Left forelimb (tissue), 1 donor: ENCODE measurements at places on chromosomes 6 and 20.
A peak's percentile ranks its signal among the peaks of the same experiment; 100 is the strongest.

GRCh38 chr6:121965739-121966138 lies 433.7 kb upstream of the HSF2 start:
- DNase-seq = no peak

- DNase-seq = no peak
Measured at GRCh38 chr6:147065786-147066185, 138.4 kb upstream of the STXBP5 start.

- no peak for DNase-seq
Measured at GRCh38 chr6:39280247-39280731, 33.9 kb downstream of the KCNK17 start.

DNA sequence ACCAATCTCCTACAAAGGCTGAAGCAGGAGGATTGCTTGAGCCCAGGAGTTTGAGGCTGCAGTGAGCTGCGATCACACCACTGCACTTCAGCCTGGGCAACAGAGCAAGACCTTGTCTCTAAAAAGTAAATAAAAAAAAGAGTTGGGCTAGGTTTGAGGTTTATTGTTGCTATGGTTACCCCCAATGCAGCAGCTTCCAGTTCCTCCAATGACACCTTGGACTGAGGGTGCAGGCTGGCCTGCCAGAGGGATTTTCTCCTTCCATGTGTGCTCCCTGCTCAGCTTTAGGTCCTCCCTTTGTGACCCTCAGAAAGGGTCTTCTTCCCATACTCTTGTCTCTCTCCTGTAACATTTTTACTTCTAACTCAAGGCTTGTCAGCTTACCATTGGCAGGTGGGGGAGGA lies 10.6 kb upstream of the TBC1D20 start:
- no peak for DNase-seq

DNA sequence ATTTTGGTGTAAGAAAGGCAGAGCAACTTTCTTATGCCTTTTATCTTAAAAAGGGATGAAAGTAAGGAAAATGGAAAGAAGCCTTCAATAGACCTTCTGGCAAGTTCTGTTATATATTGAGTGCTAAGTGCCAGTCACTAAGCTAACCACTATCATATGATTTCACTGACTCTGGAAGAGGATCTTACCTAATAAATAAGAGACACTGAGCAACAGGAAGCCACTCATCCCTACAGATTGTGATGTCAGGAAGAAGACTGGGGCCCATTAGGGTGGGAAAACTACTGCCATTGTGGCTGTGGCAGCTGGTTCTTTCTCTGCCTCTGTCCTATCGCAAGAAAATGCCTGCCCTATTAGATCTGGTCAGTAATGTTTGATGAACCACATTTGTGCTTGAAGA lies 89.6 kb downstream of the AIG1 start:
- DNase-seq = no peak

- DNase-seq = no peak
Measured at GRCh38 chr6:150937132-150937906, 71.8 kb downstream of the MTHFD1L start.

DNA sequence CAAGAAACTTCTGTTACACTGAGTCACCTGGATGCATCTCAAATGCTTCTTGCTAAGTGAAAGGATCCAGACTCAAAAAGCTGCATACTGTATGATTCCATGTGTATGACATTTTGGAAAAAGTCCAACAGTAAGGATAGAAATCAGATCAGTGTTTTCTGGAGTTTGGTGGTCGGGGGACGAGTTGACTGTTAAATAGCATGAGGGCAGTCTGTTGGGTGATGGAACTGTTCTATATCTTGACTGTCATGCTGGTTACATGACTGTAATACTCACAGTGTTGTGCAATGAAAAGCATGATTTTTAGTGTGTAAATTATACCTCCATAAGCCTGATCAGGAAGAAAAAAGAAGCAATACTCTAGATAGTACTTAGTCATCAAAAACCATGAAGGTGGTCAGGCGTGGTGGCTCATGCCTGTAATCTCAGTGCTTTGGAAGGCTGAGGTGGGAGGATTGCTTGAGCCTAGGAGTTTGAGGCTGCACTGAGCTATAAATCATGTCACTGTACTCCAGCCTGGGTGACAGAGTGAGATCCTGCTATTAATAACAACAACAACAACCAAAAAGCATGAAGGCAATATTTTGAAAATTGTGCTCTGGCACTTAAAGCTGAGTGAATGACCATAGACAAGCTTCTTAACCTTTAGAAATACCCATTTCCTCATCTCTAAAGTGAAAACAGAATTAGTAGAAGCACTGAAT lies 30.5 kb upstream of the SASH1 start:
- no peak for DNase-seq

GRCh38 chr20:63626424-63627128 lies at the start of gene GMEB2:
Gene GMEB2, minus strand, starts transcription at chr20:63627101. Its CDS starts 7,704 bp downstream, at chr20:63619397.
- DNase-seq = peak; percentile 92

DNA sequence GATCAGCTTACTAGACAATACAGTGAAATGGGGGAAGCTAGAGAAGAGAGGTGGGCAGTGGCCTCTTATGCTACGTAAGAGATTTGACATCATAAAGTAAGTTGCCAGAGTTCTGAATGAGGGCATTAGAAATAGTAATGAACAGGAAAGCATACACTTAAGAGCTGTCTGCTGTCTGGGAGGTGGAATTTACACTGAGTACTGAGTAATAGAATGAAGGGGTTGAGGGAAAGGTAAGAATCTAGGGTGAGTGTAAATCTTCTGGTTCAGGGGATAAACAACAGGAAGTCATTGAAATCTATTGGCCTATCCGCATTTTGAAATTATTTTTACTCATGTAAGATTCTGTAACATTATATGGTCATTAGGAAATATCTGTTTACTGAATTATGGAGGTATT lies 35.8 kb downstream of the HLA-DMB start:
- DNase-seq = no peak

- no peak for DNase-seq
Measured at GRCh38 chr6:36455486-36456027, 12.8 kb downstream of the KCTD20 start.

- no peak for DNase-seq
Measured at GRCh38 chr20:51043811-51044210, 20.9 kb upstream of the KCNG1 start.

DNA sequence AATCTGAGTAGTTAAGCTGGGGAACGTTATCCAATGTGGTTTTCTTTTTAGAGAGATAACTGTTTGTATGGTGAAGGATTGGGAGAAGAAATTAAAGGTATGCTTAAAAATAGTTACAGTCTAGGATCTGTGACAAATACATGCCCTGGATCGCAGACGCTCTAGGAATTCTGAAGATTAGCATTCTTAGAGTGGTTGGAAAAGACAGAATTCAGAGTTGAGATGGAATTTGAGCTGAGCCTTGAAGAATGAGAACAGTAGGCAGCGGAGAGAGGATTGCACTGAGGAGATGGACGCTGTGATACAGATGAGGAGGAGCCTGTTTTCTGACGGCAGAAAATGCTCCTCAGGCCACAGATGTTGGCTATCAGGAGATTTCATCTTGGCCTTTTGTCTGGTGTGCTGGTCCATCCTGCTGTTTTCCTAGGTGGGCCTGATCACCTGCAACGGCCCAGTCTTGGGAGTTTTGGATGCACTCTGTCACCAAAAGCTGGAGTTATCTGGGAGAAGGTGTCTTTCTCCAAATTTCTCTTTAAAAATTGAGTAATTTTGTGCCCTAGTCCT lies 48.3 kb upstream of the KIF25 start:
- no peak for DNase-seq

GRCh38 chr6:111912904-111913303 lies 39.7 kb upstream of the FYN start:
- DNase-seq = no peak

- no peak for DNase-seq
Measured at GRCh38 chr6:137914530-137915193, 47.6 kb downstream of the TNFAIP3 start.

- no peak for DNase-seq
Measured at GRCh38 chr6:137247724-137248123, 28.5 kb upstream of the IFNGR1 start.
